ENCODE measurements at places on chromosomes 2 and 18.

DNA sequence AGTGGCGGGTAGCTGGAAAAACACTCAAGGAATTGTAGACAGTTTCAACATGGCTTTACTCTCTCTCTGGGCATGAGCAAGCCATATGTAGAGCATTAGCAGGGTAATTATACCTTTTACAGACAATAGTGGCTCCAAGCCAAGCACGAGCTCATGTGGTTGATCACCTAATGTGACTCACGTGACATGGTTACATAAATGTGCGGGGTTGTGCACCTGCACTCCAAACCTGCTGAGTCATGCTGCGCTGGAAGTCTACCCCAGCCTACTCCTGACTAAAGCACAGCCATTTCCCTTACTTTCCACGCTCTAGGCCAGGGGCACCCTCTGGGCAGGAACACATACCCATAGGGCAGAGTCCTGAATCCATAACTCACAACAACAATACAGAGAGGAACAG is 232.8 kb downstream of the MBD5 start:
- DNase-seq, result peak; percentile 12

DNA sequence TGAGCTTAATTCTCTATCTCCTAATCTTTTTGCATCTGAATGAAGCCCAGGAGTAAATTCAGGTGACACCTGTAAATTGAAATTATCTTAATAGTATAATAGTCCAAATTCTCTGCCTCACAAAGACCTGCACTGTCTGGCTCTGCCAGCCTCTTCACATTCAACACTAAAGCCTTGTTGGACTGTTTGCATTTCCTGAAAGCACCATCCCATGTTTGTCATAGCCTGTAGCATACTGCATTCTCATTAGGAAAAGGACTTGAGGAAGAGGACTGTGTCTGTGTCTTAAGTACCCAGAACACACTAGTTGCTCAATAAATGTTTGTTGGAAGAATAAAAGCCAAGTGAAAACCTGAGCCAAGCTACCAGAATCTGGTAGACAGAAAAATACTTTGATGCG is 42.9 kb upstream of the GRHL1 start:
- DNase-seq, result no peak

DNA sequence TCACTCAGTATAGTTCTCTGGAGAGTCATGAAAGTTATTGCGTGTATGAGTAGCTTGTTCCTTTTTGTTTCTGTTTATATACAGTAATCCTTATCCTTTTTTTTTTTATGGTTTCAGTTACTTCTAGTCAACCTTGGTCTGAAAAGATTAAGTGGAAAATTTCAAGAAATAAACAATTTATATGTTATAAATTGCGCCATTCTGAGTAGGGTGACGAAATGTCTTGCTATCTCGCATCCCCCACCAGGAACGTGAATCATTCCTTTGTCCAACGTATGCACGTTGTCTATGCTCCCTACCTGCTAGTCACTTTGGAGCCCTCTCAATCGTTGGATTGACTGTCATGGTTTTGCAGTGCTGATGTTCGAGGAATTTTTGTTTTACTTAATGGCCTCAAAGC is 60.4 kb downstream of the FAM117B start:
- no peak for DNase-seq

DNA sequence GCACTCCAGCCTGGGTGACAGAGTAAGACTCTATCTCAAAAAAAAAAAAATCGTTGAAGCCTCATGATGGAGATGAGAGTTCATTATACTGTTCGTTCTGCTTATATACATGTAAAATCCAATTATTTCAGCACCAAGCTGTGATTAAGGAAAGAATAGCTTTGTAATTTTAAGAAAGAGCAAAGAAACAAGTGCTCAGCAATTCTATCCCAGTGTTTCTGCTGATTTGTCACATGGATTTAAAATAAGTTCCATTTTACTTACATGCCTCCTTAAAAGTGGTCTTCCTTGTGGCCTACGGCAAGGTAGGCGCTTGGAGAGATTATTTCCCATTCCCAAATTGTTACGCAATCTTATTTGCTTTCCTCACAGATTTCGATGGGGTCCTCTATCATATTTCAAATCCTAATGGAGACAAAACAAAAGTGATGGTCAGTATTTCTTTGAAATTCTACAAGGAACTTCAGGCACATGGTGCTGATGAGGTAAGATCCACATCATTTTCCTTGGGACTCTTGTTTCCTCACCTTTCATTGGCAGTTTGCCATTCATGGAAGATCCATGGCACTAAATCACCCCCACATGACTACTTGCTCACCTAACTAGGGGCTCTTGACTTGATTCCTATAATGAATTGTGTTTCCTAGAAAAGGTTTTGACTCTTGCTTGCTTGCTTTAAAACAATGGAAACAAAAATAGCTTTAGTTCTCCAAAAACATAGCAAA is 11.5 kb downstream of the ARPC2 start:
- DNase-seq, result no peak

DNA sequence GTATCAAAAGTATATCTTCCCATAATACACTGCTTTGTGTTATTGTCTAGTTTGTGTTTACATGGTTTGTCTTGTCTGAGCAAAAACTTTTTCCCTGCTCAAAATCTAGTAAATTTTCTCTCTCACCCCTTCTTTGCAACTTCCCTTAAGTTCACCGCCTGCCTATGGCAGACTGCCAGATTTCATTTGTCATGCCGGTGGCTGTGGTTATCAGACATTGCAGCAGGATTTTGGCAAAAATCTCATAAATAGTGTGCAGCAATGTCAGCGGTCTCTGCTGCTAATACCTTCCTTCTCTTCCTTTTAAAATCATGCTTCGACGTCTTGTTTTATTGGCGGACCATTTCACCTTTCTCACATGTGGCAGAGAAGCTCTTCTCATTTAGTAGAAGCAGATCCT is 45.6 kb upstream of the TMEM178A start:
- peak; percentile 44 for DNase-seq

Data from CD4-positive, alpha-beta T cell treated with Interleukin-4 for 1 hour (primary cell).